ENCODE measurements at places on chromosomes 6 and 20.
A peak's percentile ranks its signal among the peaks of the same experiment; 100 is the strongest.

DNA sequence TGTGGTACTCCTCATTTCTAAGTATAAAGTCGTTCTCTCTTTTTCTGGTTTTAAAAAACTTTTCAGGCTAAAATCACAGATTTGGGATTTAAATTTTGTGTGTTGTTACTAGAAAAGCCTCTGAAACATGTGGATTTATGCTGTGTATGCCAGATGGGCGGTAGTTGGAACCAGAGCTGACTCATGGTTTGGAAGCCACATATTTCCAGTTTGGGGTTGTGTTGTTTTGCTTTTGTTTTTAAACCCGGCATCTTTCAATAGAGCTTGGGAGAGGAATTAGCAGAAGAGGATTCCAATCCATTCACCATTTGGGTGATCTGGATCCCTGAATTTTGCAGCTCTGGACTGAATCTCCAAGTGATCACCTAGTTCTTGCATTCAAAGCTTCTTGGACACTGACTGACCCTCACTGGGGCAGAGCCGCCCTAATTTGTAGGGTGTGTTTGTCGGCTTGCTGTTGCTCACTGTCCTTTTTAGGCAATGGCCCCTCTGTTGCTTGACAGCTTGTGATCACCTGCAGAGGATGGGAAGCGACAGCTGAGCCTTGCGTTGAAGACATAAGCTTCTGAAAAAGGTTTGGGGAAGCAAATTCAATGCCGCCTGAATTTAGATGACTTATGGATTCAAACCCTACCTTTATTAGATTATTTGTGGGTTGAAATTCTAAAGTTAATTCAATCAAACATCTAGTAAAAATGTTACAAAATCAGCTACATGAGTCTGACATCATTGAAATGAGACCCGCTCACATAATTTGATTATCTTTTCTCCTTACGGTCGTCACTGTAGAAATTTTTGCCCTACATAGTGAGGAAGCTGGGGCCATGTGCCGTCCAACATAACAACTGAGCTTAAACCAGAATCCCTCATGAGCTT, 79.9 kb upstream of the CD83 start:
- no peak for DNase-seq

GRCh38 chr20:6489361-6490171, 277.9 kb upstream of the BMP2 start:
- peak; percentile 19 for DNase-seq

GRCh38 chr6:148556410-148556809, 190.4 kb upstream of the UST start:
- no peak for DNase-seq

GRCh38 chr6:118903138-118903537, 9.2 kb downstream of the ASF1A start:
- DNase-seq, result no peak

- DNase-seq, result peak; percentile 98
These were observed 58.0 kb downstream of the SULF2 start for GRCh38 chr20:47727170-47727880.

GRCh38 chr6:81763051-81763450, 10.6 kb upstream of the TENT5A start:
- no peak for DNase-seq

GRCh38 chr20:49508435-49509199, 26.1 kb upstream of the KCNB1 start:
- peak; percentile 33 for DNase-seq

GRCh38 chr6:87920245-87920644, 127.4 kb upstream of the SPACA1 start:
- DNase-seq, result no peak

DNA sequence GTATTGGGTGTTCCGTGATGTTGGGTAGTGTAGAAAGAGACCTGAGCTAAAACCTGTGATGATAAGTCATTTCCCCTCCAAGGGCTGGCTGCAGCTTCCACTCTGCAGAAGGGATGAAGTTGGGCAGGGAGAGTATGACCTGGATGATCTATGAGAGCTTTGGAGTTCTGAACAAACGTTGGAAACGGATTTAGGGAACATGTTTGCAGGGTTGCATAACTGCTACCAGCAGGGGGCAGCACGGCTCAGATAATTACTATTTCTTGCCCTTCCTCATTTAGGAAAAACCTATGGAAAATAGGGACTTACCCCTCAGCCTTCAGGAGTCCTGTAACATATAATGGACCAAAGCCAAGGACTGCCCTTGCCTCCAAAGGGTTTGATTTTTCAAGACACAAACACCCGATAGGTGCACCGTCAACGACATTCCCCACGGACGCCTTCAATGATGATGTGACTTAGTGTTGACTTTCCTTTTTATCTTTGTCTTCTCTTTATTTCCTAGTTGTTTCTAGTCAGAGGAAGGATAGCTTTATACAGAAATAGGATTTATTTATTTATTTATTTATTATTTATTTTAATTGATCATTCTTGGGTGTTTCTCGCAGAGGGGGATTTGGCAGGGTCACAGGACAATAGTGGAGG, 164.9 kb upstream of the SASH1 start:
- DNase-seq, result peak; percentile 29
